ENCODE measurements at places on chromosomes 7 and 10.
A peak's percentile ranks its signal among the peaks of the same experiment; 100 is the strongest.

- no peak for DNase-seq
- no peak overlapping the region for H3K4me3 ChIP-seq
- H3K27me3 ChIP-seq, result no peaks in the 10 kb centered on the region
Observed at GRCh38 chr7:155850766-155851678, 38.8 kb upstream of the SHH start.

GRCh38 chr10:31288962-31289361, 30.1 kb upstream of the ZEB1 start:
- no peaks in the 10 kb centered on the region for H3K36me3 ChIP-seq
- DNase-seq, result no peak
- H3K4me3 ChIP-seq, result no peak overlapping the region
- H3K27me3 ChIP-seq, result no peaks in the 10 kb centered on the region

GRCh38 chr10:84581976-84582375, 253.6 kb downstream of the CCSER2 start:
- no peak for DNase-seq
- no peaks in the 10 kb centered on the region for H3K36me3 ChIP-seq
- no peak overlapping the region for H3K4me3 ChIP-seq

DNA sequence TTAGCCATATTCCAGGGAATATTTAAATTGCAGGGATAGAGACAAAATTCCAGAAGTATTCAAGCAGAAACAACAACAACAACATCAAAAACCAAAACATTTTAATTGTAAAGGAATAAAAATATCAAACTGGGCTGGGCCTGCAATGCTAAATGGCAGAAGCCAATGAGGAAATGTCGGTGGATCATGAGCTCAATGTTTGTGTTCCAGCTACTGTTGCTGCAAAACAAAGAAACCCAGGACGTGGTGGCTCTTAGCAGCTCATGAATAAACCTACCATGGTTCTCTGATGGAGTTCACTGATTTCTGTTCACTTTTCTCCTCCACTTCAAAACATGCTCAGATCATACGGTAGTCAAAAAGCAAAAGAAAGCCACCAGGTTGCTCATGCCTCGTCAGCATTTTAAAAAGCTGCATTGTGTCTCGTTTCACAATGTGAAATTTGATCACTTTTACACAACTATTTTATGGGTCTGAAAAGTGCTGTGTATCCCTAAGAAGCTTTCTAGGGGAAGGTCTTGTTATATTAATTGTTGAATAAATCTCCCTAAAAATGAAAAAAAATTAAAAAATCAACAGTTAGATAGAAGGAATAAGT, 54.0 kb downstream of the ASNS start:
- H3K4me3 ChIP-seq, result no peak overlapping the region
- no peak for DNase-seq
- H3K4me1 ChIP-seq, result no peaks in the 10 kb centered on the region
- no peak overlapping the region for H3K27ac ChIP-seq

GRCh38 chr10:133123050-133123745, 35.5 kb downstream of the ADGRA1 start:
- no peaks in the 10 kb centered on the region for H3K4me1 ChIP-seq
- H3K27me3 ChIP-seq, result peaks cover 3% of the 10 kb centered on the region
- no peak overlapping the region for H3K4me3 ChIP-seq

DNA sequence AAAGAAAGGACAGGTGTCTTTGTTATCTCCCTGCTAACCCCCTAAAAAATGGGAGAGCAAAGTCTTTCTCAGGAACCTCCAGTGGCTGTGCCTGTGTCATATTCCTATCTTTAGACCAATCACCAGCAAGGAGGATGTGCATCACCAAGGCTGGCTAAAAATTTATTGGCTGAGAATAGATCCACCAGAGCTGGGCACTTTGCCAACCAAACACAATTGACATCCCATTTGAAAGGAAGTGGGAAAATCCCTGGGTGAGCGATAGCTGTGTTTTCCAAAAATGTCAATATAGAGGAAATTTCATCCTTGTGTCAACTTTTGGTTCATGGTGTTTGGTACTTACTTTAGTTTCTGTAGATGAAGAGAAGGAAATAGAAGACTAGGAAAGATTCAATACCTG, 13.1 kb upstream of the GPR141 start:
- H3K4me1 ChIP-seq, result no peaks in the 10 kb centered on the region
- no peak overlapping the region for H3K4me3 ChIP-seq
- H3K36me3 ChIP-seq, result no peaks in the 10 kb centered on the region
- H3K27me3 ChIP-seq, result no peaks in the 10 kb centered on the region

DNA sequence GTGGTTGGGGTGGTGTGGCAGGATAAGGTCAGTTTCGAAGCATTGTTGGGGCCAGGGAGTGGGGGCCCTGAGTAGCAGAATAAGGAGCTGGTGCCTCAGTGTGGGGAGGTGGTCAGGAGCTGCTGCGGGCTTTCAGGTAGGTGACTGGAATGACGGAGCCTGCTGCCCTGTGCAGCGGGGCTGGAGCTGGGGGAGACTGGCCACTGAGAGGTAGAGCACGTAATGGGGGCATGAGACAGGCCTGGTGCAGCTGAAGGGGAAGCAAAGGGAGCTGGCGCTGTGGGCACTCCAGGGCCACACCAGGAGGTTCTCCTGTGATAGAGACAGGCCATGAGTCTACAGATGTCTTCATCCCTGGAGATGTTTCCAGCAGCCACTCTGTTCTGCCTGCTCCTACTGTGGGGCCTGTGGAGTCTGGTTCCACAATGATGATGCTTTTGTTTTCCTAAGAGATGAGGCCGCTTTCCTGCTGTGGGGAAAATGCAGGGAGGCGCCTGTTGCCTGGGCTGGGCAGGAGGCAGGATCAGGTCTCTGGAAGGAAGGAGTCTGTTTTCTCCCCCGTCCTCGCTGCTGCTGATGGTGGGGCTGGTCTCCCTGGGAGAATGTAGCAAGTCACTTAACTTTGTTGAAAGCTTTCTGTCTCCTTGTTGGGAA, 31.1 kb downstream of the NUB1 start:
- H3K36me3 ChIP-seq, result peaks cover 55% of the 10 kb centered on the region
- H3K27ac ChIP-seq, result peak overlapping the region; percentile 7
- H3K4me3 ChIP-seq, result no peak overlapping the region
- H3K27me3 ChIP-seq, result no peaks in the 10 kb centered on the region

DNA sequence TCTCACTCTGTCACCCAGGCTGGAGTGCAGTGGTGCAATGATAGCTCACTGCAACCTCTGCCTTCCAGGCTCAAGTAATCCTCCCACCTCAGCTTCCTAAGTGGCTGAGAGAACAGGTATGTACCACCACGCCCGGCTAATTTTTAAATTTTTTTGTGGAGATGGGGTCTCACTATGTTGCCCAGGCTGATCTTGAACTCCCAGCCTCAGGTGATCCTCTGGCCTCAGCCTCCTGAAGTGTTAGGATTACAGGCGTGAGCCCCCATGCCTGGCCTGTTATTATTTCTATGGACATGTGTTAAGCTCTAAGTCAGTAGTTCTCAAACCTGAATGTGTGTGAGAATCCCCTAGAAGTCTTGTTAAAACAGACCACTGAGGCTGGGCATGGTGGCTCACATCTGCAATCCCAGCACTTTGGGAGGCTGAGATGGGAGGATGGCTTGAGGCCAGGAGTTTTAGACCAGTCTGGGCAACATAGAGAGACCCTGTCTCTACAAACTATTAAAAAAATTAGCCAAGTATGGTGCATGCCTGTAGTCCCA, 24.5 kb downstream of the TMEM270 start:
- no peak overlapping the region for H3K4me3 ChIP-seq
- no peaks in the 10 kb centered on the region for H3K27me3 ChIP-seq
- H3K27ac ChIP-seq, result no peak overlapping the region
- no peaks in the 10 kb centered on the region for H3K36me3 ChIP-seq

DNA sequence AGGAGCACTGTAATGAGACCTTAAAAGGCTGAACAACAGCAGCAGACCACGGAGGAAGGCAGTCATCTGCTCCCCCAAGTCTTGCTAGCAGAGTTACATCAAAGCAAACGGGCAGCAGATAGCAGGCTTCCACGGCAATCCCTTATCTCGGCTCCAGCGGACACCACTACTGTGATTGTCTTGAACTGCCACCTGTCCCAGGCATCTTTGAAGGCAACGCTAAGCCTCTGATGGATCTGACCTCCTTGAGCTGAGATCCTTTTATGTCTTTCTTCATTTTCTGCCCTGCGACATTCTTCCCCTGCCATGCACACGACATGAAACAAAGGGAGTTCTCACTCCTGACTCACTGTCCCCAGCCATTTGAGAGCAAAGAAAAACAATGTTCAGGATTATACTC, 111.7 kb downstream of the GLI3 start:
- H3K4me3 ChIP-seq, result no peak overlapping the region
- no peaks in the 10 kb centered on the region for H3K4me1 ChIP-seq

- DNase-seq, result no peak
- H3K4me1 ChIP-seq, result no peaks in the 10 kb centered on the region
- H3K4me3 ChIP-seq, result no peak overlapping the region
Observed at GRCh38 chr7:123538189-123538714, 3.9 kb upstream of the IQUB start.

GRCh38 chr7:153930696-153931095, 121.5 kb upstream of the DPP6 start:
- no peak overlapping the region for H3K27ac ChIP-seq
- H3K4me3 ChIP-seq, result no peak overlapping the region
- H3K4me1 ChIP-seq, result no peaks in the 10 kb centered on the region
- H3K36me3 ChIP-seq, result no peaks in the 10 kb centered on the region
- no peak for DNase-seq

- no peaks in the 10 kb centered on the region for H3K4me1 ChIP-seq
- H3K36me3 ChIP-seq, result no peaks in the 10 kb centered on the region
- H3K4me3 ChIP-seq, result no peak overlapping the region
- no peaks in the 10 kb centered on the region for H3K27me3 ChIP-seq
- no peak for DNase-seq
- no peak overlapping the region for H3K27ac ChIP-seq
Observed at GRCh38 chr10:70267161-70267933, 16.5 kb downstream of the NPFFR1 start.

- DNase-seq, result no peak
- no peaks in the 10 kb centered on the region for H3K27me3 ChIP-seq
- no peaks in the 10 kb centered on the region for H3K4me1 ChIP-seq
- no peak overlapping the region for H3K27ac ChIP-seq
- H3K4me3 ChIP-seq, result no peak overlapping the region
Observed at GRCh38 chr10:48437546-48437945, 131.1 kb downstream of the MAPK8 start.

DNA sequence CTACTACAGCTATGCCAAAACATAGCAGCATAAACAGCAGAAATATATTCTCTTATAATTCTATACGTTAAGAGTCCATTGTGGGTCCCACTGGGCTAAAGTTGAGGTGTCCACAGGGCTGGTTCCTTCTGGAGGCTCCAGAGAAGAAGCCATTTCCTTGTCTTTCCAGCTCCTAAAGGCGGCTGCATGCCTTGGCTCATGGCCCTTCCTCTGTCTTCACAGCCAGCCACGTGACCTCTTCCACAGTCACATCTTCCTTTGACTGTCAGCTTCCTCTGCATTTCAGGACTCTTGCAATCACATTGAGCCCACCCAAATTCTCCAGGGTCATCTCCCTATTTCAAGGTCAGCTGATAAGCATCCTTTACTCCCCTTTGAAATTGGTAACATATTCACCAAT, 17.2 kb downstream of the NACAD start:
- H3K27ac ChIP-seq, result no peak overlapping the region
- H3K4me1 ChIP-seq, result no peaks in the 10 kb centered on the region
- no peaks in the 10 kb centered on the region for H3K27me3 ChIP-seq
- peaks cover 89% of the 10 kb centered on the region for H3K36me3 ChIP-seq
- no peak overlapping the region for H3K4me3 ChIP-seq

DNA sequence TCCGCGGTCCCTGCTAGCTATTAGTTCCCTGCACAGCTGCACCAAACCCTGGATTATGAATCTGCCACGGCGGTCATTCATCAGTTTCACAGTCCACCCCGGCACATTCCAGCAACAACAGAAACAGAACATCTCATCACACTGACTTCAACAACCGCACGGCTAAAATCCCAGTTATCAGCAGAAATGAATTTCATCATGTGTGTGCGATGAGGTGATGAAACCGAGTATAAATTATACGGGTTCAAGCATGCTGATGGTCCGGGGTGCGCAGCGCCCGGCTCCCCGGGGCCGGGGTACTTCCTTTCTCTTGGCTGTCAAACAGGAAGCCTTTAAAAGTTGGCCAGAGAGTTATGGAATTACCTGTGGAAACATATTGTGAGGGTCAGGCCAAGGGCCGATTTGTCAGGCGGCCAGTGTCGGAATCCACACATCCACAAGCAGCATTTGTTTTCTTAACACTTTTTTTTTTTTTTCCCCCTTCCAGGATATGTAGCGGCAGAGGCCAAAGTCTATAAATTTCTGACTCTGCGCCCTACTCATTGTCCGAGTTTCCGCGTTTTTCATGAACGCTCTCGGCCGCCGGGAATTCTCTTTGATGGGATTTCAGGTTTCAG, 420.9 kb upstream of the MGMT start:
- no peak for DNase-seq
- H3K36me3 ChIP-seq, result no peaks in the 10 kb centered on the region
- no peaks in the 10 kb centered on the region for H3K4me1 ChIP-seq
- H3K4me3 ChIP-seq, result no peak overlapping the region
- H3K27me3 ChIP-seq, result no peaks in the 10 kb centered on the region
- H3K27ac ChIP-seq, result no peak overlapping the region

GRCh38 chr10:115947104-115947503, 325.9 kb downstream of the GFRA1 start:
- H3K4me1 ChIP-seq, result no peaks in the 10 kb centered on the region
- no peaks in the 10 kb centered on the region for H3K27me3 ChIP-seq
- H3K27ac ChIP-seq, result no peak overlapping the region
- DNase-seq, result no peak

DNA sequence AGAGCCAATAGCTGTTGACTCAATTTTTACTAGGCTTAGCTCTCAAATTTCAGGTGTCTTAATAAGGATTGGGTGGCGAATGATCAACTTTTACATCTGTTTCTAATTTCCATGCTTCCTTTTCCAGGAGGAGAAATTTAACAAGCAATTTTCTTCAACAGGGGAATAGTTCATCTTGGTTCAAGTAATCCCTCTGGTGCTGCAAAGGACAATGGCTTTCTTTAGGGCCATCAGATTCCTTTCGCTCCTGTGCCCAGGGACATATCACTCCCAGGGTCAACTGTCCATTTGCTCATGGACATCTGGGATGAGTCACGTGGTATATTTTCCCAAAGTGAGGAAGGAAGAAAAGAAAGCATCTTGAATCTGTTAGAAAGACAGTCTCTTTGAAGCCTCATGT, 313.3 kb downstream of the FRMD4A start:
- H3K4me3 ChIP-seq, result no peak overlapping the region
- H3K36me3 ChIP-seq, result no peaks in the 10 kb centered on the region

- no peak overlapping the region for H3K4me3 ChIP-seq
- DNase-seq, result no peak
- no peak overlapping the region for H3K27ac ChIP-seq
Observed at GRCh38 chr10:44393051-44393630, 8.2 kb upstream of the CXCL12 start.

- DNase-seq, result no peak
- H3K36me3 ChIP-seq, result no peaks in the 10 kb centered on the region
- no peaks in the 10 kb centered on the region for H3K27me3 ChIP-seq
- H3K4me1 ChIP-seq, result no peaks in the 10 kb centered on the region
- H3K4me3 ChIP-seq, result no peak overlapping the region
Observed at GRCh38 chr10:68876246-68877138, 24.6 kb upstream of the DDX50 start.

GRCh38 chr10:43679509-43679908, 30.8 kb upstream of the ZNF32 start:
- no peaks in the 10 kb centered on the region for H3K36me3 ChIP-seq
- no peak overlapping the region for H3K4me3 ChIP-seq
- H3K4me1 ChIP-seq, result no peaks in the 10 kb centered on the region
- DNase-seq, result no peak
- H3K27me3 ChIP-seq, result peaks cover 3% of the 10 kb centered on the region
- H3K27ac ChIP-seq, result no peak overlapping the region

- H3K4me3 ChIP-seq, result no peak overlapping the region
- no peaks in the 10 kb centered on the region for H3K36me3 ChIP-seq
- no peak overlapping the region for H3K27ac ChIP-seq
- no peak for DNase-seq
Observed at GRCh38 chr7:23135755-23136154, 30.2 kb downstream of the KLHL7 start.

Data from effector memory CD4-positive, alpha-beta T cell (primary cell).